Caki2 (cell line): ENCODE measurements at places on chromosomes 7 and 10.

DNA sequence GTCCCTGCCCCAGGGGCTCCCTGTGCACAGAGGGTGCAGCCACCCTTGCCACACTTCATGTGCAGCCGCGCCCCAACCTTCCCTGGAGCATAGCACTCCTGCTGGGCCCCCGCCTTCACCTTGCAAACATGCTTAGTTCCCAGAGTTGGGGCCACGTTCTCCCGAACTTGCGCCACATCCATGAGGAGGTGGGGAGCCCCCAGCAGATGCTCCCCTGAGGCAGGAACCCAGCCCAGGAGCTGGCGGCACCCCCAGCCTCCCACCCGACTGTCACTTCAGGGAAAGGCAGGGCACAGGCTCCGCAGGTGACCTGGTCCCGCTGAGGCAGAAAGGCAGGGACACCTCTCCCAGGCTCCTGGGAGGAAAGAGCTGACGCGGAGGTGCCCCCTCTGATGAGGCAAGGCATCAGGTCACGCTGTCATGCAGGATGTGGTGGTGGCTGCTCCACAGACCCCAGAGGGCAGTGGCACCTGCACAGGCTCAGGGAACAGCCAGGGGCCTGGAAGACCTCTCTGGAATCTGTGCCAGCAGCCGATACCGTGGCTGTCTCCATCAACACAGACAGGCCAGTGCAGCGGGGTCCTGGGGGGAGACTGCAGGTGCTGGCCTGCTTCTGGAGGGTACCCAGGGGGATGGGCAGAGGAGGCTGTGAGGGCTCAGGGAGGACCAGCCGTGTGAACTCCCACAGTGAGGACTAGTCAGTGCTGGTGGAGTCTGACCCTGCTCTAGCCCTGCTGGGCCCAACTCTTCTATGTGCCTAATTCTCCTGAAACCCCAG lies 221.3 kb downstream of the MAD1L1 start:
- DNase-seq: no peak

DNA sequence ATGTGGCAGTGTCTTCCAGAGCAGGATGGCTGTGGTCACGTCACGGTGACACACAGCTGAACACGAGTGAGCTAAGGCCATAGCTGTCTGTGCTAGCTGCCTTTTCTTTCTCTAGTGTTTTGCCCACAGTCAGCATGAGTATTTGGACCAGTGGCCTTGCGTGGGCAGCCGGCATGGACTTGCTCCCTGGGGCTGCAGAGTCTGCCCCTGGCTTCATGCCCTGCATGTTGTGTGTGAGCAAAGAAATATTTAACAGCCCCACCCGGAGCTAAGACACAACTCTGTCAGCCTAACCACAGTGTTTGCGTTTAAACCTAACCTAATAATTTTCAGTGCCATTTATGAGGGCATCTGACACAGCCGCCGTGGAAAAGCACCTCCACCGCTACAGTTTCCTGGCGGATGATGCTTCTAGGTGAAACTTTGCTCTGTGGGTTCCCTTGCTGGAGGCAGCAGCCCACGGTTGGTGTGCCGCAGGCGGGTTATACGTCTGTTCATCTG lies 14.6 kb downstream of the CHST12 start:
- no peak for DNase-seq

GRCh38 chr10:44125879-44126278 lies 259.0 kb downstream of the CXCL12 start:
- no peak for DNase-seq

- no peak for DNase-seq
Observed at GRCh38 chr7:5672468-5672867, 109.0 kb downstream of the RNF216 start.

DNA sequence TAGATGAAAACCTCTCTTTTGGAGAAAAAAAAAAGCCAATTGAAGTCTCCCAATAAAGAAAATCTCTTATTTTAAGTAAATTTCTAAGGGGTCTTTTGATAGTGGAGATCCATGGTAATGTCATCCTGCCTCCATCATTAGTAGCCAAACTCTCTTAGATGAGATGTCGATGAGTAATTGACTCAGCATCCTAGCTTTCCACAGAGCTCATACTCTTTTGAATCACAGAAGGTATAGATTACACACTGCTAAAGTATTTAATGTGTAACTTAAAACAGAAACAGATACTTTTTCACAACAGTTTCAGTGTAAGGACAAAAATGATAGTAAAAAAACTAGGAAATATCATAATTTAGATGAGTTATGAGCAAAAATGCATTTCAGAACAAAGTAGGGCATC lies 19.4 kb downstream of the MAGI2 start:
- DNase-seq: no peak
